ENCODE measurements at places on chromosomes 11 and 22. TPM values are rescaled to one million over a fixed set of nuclear protein-coding genes. Genes with fewer than 3 reads are reported as not detected.

The FAM180B gene
- not detected for total RNA-seq

The CEP126 gene
- total RNA-seq, result 2.1 TPM

The NFAM1 gene
- 0.17 TPM for total RNA-seq

The KCNA4 gene
- total RNA-seq, result not detected

The THRSP gene
- total RNA-seq, result not detected

The FDX1 gene
- 7.1 TPM for total RNA-seq

The POU2F3 gene
- 0.20 TPM for total RNA-seq

The EIF3M gene
- total RNA-seq, result 287 TPM

The TRIM51 gene
- total RNA-seq, result not detected

The MCAM gene
- 188 TPM for total RNA-seq

The POLD4 gene
- 69.2 TPM for total RNA-seq

The TSPO gene
- total RNA-seq, result 124 TPM

The CCND1 gene
- 482 TPM for total RNA-seq

The SLC25A18 gene
- total RNA-seq, result 0.55 TPM

The DMC1 gene
- total RNA-seq, result not detected

The OR10A4 gene
- not detected for total RNA-seq

The TRAPPC4 gene
- total RNA-seq, result 88.3 TPM

Measured in astrocyte (in vitro differentiated cells and primary cell).